Activated CD4-positive, alpha-beta T cell treated with anti-CD3 and anti-CD28 coated beads, Interleukin-2, Interleukin-4, amounts not matched to agents 100 ng/mL and 50 ng/mL, durations not matched to agents 16 hours and 8 hours (primary cell): ENCODE measurements at places on chromosomes 12 and 14.
A peak's percentile ranks its signal among the peaks of the same experiment; 100 is the strongest.

GRCh38 chr14:70114621-70115156 is 74.1 kb downstream of the SLC8A3 start:
- DNase-seq = no peak

DNA sequence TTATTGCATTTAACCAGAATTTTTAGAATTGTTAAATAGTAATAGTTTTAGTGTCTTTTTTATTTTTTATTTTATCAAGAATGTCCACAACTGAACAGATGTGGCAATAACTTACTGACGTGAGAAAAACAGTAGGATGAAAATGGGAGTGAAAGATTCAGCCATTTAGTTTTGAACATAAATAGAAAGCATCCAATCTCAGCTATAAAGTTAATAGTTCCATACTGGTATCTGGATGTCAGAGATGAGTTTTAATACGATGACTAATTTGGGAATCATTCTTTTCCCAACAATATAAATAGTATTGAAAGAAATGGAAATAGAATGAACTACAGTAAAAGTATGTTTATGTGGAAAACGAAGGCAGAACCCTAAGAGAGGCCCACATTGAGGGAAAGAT is 159.4 kb downstream of the EPS8 start:
- DNase-seq = no peak

DNA sequence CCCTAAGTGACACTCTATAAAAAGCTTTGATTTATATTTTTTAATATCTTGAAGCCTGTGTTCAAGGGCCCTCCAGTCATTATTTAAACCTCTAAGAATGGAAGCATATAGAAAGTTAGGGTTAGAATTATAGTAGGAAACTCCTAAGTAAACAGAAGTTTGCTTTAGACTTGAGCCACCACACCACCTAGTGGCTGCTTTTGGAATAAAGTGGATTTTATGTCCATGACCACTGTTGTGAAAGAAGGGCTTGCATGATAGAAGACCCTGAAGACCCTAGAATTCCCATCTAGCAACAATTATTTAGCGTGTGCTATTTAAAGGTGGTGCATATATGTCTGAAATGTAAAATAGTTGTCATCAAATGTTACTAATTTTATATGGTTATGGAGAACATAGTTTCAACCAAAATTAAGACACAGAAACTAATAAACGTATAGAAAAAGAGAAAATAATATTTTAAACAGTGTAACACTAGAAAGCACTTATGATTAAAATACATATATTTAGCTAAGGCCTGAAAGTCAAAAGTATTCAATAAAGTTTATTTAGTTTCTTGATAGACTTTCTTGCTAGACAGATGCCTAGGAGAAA is 21.3 kb downstream of the LRRIQ1 start:
- peak; percentile 40 for DNase-seq

- no peak for DNase-seq
Measured at GRCh38 chr12:6829536-6830220, 1.5 kb downstream of the P3H3 start.

GRCh38 chr12:115267891-115268290 is 583.9 kb upstream of the TBX3 start:
- DNase-seq = no peak

DNA sequence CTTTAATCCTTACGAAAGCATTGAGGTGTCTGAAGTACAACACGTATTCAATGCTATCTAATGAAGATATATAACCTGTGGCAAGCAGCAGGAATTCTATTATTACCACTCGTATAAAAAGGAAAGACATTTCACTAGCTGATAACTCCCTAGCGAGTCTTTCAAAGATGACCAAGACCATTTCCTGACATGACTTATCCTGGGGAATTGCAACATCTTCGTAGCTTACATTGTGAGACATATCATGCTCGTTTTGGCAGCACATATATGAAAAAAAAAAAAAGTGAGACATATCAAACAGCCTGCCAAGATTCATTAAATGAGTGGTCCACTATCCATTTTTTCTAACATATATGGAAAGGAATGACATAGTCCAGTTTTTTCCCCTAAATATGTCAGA is 337.0 kb downstream of the FSCB start:
- no peak for DNase-seq

- DNase-seq = no peak
Measured at GRCh38 chr14:88683119-88683518, 109.6 kb downstream of the EML5 start.

- no peak for DNase-seq
Measured at GRCh38 chr12:117041798-117042170, 57.4 kb downstream of the TESC start.

- no peak for DNase-seq
Measured at GRCh38 chr14:39203659-39204606, 28.9 kb downstream of the PNN start.

GRCh38 chr14:45381091-45381490 is 128.1 kb upstream of the MIS18BP1 start:
- DNase-seq = no peak

GRCh38 chr14:105333613-105334364 is 19.2 kb downstream of the PACS2 start:
- no peak for DNase-seq

DNA sequence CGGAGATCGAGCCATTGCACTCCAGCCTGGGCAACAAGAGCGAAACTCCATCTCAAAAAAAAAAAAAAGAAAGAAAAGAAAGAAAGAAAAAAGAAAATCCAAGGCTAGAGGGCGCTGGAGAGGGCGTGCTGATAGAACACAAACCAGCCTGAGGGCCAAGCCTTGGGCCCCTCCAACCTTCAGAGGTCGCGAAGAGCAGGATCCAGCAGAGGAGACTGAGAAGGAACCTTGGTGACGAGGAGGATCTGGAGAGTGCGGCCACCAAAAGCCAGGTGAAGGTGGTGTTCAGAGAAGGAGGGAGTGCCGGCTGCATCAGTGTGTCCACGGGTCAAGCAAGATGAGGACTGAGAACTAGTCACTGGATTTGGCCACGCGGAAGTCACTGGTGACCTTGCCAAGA is 4.1 kb upstream of the DYNC1H1 start:
- DNase-seq = peak; percentile 41

- DNase-seq = peak; percentile 86
Measured at GRCh38 chr14:99230208-99231151, 41.5 kb downstream of the BCL11B start.

- no peak for DNase-seq
Measured at GRCh38 chr12:31843398-31844095, 114.7 kb upstream of the AMN1 start.

DNA sequence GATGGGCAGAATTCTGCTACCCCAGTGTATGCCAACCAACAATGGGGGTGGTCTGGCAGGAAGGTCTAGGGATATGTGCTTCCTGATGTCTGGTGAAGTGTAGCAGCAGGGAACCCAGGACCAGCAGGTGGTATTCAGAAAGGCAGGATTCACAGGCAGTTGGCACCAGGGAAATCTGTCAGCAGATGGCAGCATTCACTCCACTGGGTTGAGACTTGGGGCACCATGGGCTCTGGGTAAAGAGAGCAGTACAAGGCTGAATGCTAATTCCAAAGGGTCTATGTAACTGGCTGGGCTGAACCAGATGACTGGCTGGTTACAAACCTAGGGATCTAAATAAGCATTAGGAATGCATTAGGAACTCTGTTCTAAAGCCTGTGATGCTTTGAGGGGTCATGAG is 466.9 kb upstream of the STXBP6 start:
- DNase-seq = no peak

DNA sequence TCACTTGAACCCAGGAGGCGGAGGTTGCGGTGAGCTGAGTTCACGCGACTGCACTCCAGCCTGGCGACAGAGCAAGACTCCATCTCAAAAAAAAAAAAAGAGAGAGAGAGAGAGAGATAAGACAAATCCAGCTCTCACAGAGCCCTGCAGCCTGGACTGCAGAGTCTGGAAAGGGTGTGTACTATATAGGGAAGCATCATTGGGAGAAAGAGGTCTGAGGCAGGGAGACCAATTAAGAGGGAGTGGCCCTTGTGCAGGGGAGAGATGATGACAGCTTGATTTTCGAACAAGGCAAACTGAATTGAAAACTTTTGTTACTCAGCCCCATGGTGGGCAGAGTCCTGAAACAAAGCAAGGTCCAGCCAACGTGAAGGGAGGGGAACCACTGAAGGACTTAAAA is 116.2 kb downstream of the CCDC60 start:
- DNase-seq = no peak

DNA sequence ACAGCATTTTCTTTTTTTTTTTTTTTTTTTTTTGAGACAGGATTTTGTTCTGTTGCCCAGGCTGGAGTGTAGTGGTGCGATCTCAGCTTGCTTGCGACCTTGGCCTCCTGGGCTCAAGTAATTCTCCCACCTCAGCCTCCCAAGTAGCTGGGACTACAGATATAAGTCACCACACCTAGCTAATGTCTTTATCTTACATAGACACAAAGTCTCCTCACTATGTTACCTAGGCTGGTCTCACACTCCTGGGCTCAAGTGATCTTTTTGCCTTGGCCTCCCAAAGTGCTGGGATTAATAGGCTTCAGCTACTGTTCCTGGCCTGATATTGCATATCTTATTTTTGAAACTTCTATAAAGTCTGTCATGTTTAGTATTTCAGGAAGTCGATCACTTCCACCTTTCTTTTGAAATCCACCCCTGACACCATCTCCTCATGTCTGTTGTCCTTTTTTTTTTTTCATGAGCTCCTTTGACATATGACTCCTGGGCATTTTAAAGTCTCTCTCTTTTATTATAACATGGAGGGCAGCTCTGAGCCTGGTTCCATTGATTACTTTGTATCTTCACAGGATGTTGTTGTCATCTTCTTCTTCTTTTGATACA is 5.9 kb upstream of the A2ML1 start:
- DNase-seq = no peak

- DNase-seq = no peak
Measured at GRCh38 chr14:83992857-83993256, 1537.1 kb upstream of the FLRT2 start.

- no peak for DNase-seq
Measured at GRCh38 chr14:24179961-24180796, 8.3 kb downstream of the REC8 start.

DNA sequence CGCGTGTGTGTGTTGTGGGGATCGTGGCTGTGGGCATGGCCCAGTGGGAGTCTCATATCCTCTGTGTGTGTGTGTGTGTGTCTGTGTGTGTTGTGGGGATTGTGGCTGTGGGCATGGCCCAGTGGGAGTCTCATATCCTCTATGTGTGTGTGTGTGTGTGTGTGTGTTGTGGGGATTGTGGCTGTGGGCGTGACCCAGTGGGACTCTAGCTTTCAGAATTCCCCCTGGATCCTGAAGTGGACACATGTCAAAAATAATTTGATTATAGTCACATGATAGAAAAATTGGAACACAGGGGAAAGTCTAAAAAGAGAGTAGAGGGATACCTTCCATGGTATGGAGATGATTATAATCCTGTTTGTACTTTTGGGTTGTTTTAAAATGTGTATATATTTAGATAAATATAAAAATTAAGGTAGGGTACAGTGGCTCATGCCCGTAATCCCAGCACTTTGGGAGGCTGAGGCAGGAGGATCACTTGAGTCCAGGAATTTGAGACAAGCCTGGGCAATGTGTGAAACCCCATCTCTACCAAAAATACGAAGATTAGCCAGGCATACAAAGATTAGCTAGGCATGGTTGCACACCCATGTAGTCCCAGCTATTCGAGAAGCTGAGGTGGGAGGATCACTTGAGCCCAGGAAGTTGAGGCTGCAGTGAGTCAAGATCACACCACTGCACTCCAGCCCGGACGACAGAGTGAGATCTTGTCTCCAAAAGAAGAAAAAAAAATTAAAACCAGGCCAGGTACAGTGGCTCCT is 11.0 kb downstream of the PAPLN start:
- no peak for DNase-seq

DNA sequence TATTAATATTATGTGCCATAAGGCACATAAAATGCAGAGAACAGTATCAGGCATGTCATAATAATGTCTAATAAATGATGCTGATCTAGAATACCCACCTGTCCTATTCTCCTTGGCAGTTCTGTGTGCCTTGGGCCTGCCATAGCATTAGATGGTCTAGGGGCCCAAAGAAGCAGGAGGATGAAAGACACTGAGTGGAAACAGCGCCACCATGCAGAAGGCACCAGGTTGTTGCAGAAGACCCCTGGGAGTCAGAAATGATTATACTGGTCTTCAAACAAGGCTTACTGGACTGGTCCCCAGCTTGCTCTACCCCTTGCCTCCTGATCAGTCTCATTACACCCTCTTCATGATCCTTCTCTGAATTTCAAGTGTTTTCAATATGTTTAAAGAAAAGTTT is 353.3 kb downstream of the GRIN2B start:
- DNase-seq = no peak

DNA sequence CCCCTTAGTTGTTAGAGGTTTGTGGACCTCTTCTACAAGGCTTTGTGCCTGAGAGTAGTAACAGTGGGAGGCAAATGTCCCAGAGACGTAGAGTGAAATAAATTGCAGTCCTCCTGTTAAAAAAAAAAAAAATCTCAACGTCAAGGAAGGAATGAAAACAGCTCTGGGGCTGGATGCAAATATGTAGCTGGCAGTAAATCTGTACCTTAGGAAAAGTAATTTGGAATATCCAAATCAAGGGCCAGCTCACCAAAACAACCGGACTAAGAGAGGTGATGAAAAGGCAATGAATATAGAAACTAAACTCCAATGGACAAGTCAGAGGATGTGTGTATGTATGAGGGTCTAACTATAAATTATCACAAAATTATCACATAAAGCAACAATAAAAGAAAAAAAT is 27.0 kb downstream of the SINHCAF start:
- no peak for DNase-seq

DNA sequence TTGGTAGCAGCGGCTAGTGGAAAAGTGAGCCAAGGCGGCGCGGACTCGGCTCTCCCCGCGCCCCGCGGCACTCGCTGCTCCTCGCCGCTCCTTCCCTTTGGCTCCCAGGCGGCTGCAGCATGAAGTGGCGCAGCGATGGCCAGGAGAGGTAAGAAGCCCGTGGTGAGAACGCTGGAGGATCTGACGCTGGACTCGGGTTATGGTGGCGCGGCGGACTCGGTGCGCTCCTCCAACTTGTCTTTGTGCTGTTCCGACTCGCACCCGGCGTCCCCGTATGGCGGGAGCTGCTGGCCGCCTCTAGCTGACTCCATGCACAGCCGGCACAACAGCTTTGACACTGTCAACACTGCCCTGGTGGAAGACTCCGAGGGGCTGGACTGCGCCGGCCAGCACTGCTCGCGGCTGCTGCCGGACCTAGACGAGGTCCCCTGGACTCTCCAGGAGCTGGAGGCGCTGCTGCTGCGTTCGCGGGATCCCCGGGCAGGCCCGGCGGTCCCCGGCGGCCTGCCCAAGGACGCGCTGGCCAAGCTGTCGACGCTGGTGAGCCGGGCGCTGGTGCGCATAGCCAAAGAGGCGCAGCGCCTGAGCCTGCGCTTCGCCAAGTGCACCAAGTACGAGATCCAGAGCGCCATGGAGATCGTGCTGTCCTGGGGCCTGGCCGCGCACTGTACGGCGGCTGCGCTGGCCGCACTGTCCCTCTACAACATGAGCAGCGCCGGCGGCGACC is 225.6 kb upstream of the CRY1 start:
- no peak for DNase-seq

DNA sequence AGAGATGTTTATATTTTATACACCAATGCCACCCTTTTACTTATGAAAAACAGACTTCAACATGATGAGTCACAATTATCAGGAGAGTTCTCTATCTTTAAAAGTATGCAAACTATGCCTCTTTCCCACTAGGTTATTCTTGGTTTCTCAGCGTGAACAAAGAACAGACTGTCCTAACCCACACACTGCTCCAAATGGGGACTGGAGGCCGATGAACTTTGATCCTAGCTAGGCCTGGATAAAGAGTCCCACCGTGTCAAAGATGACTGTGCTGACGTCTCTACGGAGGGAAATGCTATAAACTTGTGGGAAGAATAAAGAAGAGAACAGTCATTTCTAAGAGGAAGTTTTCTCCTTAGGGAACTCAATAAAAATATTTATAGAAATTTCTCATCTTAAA is 160.1 kb downstream of the EPS8 start:
- DNase-seq = no peak

GRCh38 chr14:96790186-96790585 is 7.0 kb upstream of the VRK1 start:
- no peak for DNase-seq
